T-cell (primary cell): ENCODE measurements at places on chromosomes 4 and X. TPM values are rescaled to one million over a fixed set of nuclear protein-coding genes. Genes with fewer than 3 reads are reported as not detected.

DNA sequence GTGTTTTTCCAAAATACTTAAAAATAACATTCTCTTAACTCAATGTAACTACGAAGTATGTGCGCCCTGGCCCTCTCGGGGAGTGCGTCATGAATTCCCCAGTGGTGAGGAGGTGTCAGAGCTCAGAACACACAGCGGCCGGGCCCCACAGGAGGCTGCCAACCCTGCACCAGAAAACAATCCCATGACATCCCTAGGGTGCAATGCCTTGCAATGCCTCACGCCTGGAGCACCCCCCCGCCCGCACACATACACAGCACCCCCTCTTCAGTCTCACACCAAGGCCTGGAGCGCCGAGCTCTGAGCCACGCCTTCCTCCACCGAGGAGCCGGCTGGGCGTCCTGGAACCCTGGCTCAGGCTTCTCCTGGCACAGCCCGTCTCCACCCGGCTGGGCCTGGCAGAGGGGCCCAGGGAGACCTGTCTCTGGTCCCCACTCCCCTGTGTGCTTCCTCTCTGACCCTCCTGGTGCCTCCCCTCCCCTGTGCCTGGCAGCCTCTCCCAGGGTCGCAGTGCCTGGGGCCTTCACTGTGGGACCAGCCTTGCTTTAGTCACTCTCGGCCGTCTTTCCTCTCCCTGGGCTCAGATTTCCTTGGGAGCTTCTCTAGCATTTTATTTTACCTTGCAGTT, 108.2 kb upstream of the ADRA2C start:
- DNase-seq: no peak
- no peak overlapping the region for H3K27ac ChIP-seq
- no peaks in the 10 kb centered on the region for H3K27me3 ChIP-seq
- no peaks in the 10 kb centered on the region for H3K36me3 ChIP-seq
- no peak overlapping the region for H3K4me3 ChIP-seq
- H3K4me1 ChIP-seq: no peaks in the 10 kb centered on the region

GRCh38 chr4:90142081-90142480, 14.9 kb downstream of the CCSER1 start:
- H3K4me3 ChIP-seq: no peak overlapping the region
- no peaks in the 10 kb centered on the region for H3K36me3 ChIP-seq
- no peak for DNase-seq
- no peaks in the 10 kb centered on the region for H3K4me1 ChIP-seq
- H3K27me3 ChIP-seq: no peaks in the 10 kb centered on the region

DNA sequence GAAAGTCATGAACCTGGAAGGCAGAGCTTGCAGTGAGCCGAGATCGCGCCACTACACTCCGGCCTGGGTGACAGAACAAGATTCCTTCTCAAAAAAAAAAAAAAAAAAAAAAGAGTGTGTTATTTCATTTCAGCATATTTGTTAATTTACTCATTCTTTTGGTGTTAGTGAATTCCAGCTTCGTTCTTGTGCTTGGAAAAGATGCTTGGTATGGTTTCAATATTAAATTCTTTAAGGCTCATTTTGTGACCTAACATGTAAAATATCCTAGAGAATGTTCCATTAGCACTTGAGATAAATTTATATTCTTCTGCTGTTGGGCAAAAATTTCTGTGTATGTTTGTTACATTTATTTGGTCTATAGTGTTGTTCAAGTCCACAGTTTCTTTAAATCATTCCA, 66.8 kb downstream of the SPIN3 start:
- DNase-seq: no peak
- H3K36me3 ChIP-seq: no peaks in the 10 kb centered on the region
- H3K27me3 ChIP-seq: peaks cover 4% of the 10 kb centered on the region
- H3K4me3 ChIP-seq: no peak overlapping the region

DNA sequence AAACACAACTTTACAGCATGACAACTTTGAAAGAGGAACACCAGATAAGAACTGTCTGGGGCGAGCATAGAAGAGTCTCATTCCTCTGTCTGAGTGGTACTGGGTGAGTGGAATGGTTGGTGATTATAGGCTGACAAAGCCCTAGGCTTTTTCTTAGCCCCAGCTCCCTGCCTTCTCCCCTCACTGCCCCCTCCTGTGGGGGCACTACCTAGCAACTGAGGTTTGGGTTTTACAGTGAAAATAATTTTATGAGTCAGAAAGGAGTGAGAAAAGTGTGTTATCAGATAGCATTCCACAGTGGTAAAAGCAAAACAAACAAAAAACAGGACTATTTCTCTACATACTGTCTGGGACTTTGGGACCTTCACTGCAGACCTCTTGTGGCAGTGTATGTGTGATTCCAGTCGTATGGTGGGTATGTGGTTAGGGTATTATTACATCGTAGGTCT, 10.5 kb upstream of the TMEM165 start:
- no peak for DNase-seq
- H3K27me3 ChIP-seq: no peaks in the 10 kb centered on the region
- no peak overlapping the region for H3K4me3 ChIP-seq
- no peaks in the 10 kb centered on the region for H3K4me1 ChIP-seq
- H3K36me3 ChIP-seq: no peaks in the 10 kb centered on the region

DNA sequence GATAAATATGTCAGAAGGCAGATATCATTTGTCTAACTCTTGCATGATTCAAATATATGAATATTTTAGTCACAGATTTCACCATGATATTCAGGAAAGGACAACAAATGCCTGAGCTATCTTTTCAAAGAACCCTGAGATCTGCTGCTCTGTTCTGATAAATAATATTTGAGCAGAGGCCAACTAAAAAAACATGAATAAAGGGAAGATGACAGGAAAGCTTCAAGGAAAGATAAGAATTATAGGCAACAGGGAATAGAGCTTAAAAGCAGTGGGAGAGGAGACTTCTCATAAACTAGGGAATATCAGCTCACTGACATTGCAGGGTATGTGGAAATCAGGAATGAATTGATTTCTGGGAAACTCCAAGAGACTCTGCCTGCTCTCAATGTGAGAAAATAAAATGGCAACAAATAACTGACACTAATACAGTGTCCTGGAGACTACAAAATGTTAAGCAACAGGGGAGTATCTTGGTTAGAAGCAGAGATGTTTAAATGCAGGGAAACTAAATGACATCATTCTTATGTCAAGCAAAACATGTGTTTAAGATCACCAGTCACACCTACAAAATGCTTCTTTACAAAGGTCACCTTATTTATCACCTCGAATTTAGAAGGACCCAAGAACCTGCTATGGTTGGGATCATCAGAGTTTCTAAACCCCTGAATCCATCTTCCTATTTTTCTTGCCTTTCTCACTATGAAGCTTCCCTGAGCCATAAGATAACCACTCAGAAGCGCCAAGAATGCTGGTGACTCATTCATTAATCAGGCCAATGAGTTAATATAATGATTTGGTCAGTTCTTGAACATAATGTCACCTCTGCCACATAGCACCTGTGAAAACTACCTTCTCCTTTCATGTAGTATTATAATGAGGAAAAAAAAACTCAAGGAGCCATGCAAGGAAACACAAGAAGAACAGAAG, 78.1 kb downstream of the NDST3 start:
- H3K36me3 ChIP-seq: no peaks in the 10 kb centered on the region
- no peak overlapping the region for H3K4me3 ChIP-seq

GRCh38 chr4:105719204-105719603, 10.6 kb downstream of the GSTCD start:
- H3K4me1 ChIP-seq: no peaks in the 10 kb centered on the region
- H3K4me3 ChIP-seq: no peak overlapping the region
- no peak overlapping the region for H3K27ac ChIP-seq
- no peak for DNase-seq
- no peaks in the 10 kb centered on the region for H3K27me3 ChIP-seq
- no peaks in the 10 kb centered on the region for H3K36me3 ChIP-seq

DNA sequence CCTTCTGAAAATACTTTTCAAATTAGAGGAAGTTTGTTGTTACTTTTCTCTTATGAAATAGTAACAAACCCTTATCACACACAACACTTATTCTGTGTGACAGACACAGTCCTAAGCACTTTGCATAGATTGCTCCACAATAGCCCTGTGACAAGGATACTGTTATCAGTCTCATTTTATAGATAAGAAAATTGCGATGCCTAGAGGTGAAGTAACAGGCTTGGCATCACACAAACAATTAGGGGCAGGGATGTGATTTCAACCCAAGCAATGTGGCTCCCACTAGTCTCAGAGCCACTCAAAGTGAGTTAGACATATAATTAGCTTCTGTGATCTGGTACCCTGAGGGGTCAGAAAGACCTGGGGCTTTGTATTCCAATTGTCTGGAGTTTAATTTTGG, 339.9 kb downstream of the FBXO8 start:
- H3K4me1 ChIP-seq: no peaks in the 10 kb centered on the region
- DNase-seq: no peak
- no peaks in the 10 kb centered on the region for H3K36me3 ChIP-seq
- H3K27me3 ChIP-seq: peaks cover 3% of the 10 kb centered on the region

DNA sequence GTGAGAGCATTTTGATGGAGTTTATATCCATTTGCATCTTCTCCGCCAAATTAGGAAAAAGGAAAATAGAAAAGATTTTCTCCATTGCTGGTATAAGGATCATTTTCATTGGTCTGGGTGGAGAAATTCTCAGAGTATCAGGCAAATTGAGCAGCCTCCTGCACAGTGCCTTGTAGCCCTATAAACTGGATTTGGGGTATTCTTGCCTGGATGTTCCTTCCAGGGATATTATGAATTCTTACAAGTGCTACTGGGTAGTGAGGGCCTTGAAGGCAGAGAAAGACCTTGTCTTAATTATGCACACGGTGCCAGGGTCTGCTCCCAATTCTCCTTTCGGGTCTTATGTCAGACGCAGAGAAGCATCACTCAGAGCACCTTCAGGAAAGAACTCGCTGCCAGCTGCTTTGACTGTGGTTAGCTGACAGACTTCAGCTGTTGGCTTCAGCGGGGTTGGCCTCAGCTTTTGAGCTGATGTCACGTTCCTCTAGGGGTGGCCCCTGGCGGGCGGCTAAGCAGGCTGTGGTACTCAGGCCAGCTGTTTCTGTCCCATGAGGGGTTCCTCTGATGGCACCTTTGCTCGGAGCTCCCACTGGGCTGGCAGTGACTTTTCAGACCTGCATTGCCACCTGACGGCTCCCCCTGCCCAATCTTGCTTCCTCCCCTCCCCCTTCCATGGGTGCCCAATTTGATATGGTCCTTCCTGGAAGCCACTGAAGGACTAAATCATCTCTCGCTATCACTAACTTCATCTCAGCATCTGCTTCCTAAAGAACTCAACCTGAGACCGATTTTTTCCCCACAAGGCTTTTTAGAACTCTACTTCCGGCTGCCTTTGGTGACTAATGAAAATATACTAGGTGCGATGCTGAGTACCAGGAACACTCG, 519.5 kb downstream of the BCOR start:
- no peak overlapping the region for H3K4me3 ChIP-seq
- DNase-seq: peak; percentile 14
- H3K36me3 ChIP-seq: no peaks in the 10 kb centered on the region
- no peak overlapping the region for H3K27ac ChIP-seq
- H3K4me1 ChIP-seq: no peaks in the 10 kb centered on the region

GRCh38 chrX:106999002-106999975, 723 bp downstream of the MORC4 start:
- H3K36me3 ChIP-seq: no peaks in the 10 kb centered on the region
- no peaks in the 10 kb centered on the region for H3K27me3 ChIP-seq
- H3K27ac ChIP-seq: no peak overlapping the region
- peak; percentile 37 for DNase-seq

- no peaks in the 10 kb centered on the region for H3K27me3 ChIP-seq
- no peak for DNase-seq
- no peaks in the 10 kb centered on the region for H3K36me3 ChIP-seq
- no peaks in the 10 kb centered on the region for H3K4me1 ChIP-seq
Observed at GRCh38 chr4:64718091-64718490, 308.8 kb upstream of the TECRL start.

DNA sequence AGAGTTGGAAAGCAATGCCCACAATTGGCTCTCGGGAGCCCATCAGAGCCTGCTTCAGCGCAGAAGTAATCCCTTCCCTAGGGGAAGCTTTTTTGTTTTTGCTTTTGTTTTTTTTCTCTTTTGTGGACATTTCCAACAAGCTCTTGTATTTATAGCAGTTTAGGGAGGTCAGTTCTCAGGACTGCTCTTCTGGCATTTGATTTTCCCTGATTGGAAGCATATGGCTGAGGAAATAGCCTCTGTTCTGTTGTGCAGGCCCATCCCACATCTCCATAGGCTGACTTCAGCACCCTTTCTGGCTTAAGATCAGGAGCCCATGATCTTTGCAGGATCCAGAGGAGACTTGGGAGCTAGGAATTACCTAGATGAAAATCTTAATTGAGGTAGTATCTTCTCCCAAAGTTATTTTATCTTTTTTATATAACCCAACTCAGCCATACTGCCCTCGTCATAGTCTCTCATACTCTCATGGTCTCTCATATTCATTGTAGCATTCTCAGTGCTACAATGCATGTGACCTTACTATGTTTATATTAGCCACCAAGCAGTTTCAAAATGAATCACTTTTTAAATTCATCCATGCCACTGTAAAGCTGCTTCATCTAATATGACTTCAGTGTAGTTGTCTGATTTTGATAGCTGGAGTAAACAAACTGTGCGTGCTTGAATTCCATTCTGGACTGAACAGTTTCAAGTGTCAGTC, 16.7 kb downstream of the PAGE4 start:
- no peaks in the 10 kb centered on the region for H3K4me1 ChIP-seq
- H3K27ac ChIP-seq: no peak overlapping the region
- DNase-seq: no peak

GRCh38 chr4:183408796-183409195, 35.6 kb upstream of the CDKN2AIP start:
- H3K27ac ChIP-seq: no peak overlapping the region
- H3K4me3 ChIP-seq: no peak overlapping the region
- DNase-seq: no peak
- H3K36me3 ChIP-seq: no peaks in the 10 kb centered on the region
- H3K4me1 ChIP-seq: peaks cover 3% of the 10 kb centered on the region
- no peaks in the 10 kb centered on the region for H3K27me3 ChIP-seq

DNA sequence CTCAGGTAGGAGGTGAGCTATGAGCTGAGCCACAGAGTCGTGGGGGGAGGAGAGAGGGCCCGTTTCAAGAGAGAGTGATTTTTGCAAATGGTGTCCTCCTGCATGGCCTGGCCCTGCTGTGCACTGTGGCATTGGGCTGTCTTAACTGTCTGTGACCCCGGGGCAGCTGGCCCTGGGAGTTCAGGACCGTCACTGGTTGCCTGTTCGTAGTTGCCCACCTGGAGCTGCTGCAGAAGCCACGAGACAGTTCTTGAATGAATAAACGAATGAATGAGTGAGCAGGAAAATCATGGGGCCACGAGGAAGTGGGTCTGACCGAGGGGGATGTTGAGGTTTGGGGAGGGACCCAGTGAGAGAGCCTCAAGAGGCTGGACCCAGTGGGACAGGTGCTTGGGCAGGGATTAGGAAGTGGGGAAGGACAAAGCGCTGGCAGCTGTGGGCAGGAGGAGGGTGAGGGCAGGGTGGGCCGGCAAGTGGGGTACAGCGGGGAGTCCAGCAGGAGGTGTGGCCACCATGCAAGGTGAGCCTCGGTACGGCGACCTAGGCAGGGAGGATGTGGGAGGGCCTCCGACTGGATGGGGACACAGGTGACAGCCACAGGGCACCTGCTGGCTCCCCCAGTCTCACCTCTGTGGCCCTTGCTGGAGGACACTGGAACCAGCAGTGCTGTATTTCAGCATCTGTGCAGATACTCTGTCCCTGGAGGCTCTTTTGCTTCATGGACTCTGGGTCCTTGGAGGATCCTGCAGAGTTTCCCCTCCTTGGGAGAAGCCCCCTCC, 10.2 kb downstream of the RGS12 start:
- no peaks in the 10 kb centered on the region for H3K36me3 ChIP-seq
- H3K4me3 ChIP-seq: peak overlapping the region; percentile 27
- no peak overlapping the region for H3K27ac ChIP-seq
- DNase-seq: no peak
- H3K4me1 ChIP-seq: peaks cover 68% of the 10 kb centered on the region
- H3K27me3 ChIP-seq: no peaks in the 10 kb centered on the region

- no peaks in the 10 kb centered on the region for H3K4me1 ChIP-seq
- H3K4me3 ChIP-seq: no peak overlapping the region
- no peaks in the 10 kb centered on the region for H3K36me3 ChIP-seq
- no peak overlapping the region for H3K27ac ChIP-seq
- no peak for DNase-seq
Observed at GRCh38 chrX:9604111-9604907, 139.5 kb downstream of the TBL1X start.

Gene CRLF2
- 1.9 TPM for total RNA-seq
